ENCODE measurements at places on chromosomes 5 and 9.

- DNase-seq, result no peak
Measured at GRCh38 chr5:55702598-55703345, 9.4 kb downstream of the SLC38A9 start.

DNA sequence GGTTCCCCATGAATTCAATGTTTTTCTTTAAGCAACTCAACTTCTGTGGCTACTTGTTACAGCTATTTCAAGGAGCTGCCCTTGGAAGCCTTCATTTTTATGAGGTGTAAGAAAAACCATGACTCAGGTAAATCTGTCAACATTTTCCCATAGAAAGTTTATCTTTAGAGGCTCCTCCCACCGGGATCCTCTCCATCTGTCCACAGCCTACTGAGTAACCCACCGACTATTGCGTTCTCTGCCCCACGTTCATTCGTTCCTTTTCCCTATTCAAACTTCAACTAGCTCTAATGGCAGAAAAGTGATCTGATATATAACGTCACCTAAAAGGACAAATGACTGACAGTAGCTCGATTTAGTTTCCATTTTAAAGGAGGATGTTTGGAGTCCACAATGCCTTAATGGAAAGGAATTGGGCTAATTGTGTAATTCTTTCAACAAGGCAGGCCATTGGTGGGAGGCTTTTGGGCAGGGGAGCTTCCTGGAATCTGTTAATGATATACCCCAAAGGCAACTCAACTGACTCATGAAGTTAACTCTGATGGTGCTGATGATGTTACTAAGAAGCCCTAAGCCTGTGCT is 29.3 kb upstream of the NR3C1 start:
- peak; percentile 89 for DNase-seq

GRCh38 chr9:135764731-135765130 is 62.7 kb downstream of the KCNT1 start:
- DNase-seq, result no peak

DNA sequence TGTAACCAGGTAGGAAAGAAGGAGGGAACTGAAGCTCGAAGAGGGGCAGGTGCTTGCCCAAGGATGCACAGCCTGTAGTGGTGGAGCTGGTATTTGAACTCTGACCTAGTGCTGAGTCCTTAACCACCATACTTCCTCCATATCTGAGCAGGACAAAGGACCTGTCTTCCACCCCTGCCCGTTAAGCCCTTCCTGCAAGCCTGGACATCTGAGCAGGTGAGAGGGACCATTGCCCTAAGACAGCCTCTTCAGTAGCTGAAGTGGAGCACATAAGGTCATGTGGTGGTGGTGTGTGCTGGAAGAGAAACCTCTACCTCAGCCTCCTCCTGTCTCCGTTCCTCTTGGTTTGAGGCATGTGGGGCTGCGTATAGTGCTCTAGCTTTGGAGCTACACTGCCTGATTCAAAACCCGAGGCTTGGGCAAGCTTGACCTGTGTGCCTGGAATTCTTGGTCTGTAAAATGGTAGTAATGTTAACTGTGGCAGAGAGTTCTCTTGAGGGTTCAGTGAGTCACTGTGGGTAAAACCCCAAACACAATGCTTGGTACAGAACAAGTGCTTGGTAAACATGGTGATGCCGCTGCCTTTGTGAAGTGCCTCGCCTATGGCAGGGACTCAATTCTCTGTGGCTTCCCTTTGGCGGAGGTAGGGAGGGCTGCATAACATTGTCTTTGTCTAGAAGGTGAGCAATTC is 7.4 kb downstream of the GALNT10 start:
- DNase-seq, result peak; percentile 43

DNA sequence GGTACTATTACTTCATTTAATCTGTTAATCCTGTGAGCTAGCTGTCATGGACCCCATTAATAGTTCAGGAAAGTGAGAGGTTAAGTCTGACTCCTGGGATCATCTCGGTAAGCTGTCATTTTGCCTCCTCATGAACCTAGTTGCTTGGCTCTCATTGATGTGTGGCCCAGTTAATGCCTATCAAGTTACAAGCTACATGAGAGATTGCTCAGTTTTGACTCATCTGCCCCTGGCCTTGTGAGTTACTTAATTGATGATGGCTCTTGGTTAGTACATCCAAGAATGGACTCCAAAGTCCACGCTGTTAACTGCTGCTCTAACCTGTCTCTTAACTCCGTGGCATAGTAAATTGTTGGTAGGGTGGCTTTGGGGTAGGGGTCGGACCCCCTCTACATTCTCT is 23.9 kb downstream of the LARP1 start:
- DNase-seq, result peak; percentile 73

GRCh38 chr5:177446200-177447065 is at the start of gene PRR7:
Gene PRR7 (plus strand): TSS chr5:177446814. CDS start chr5:177455068, 8,254 bp downstream.
- peak; percentile 57 for DNase-seq

GRCh38 chr5:158277276-158277675 is 418.3 kb upstream of the CLINT1 start:
- DNase-seq, result no peak

- no peak for DNase-seq
Measured at GRCh38 chr9:79667817-79668436, 96.2 kb downstream of the TLE4 start.

DNA sequence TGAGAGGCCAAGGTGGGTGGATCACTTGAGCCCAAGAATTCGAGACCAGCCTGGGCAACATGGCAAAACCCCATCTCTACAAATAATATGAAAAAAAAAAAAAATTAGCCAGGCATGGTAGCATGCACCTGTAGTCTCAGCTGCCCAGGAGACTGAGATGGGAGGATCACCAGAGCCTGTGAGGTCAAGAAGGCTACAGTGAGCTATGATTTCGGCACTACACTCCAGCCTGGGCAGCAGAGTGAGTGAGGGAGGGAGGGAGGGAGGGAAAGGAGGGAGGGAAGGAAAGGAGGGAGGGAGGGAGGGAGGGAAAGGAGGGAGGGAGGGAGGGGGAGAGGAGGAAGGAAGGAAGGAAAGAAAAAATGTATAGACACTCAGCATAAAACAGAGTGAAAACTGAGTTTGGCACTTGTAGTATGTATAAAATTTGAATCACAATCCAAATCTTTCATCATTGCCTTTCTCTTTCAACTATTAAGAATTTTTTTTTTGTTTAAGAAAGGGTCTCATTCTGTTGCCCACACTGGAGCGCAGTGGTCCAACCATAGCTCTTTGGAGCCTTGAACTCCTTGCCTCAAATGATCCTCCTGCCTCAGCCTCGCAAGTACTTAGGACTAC is 27.8 kb downstream of the SERINC5 start:
- no peak for DNase-seq

GRCh38 chr9:26811106-26811505 is 81.5 kb downstream of the CAAP1 start:
- DNase-seq, result no peak

DNA sequence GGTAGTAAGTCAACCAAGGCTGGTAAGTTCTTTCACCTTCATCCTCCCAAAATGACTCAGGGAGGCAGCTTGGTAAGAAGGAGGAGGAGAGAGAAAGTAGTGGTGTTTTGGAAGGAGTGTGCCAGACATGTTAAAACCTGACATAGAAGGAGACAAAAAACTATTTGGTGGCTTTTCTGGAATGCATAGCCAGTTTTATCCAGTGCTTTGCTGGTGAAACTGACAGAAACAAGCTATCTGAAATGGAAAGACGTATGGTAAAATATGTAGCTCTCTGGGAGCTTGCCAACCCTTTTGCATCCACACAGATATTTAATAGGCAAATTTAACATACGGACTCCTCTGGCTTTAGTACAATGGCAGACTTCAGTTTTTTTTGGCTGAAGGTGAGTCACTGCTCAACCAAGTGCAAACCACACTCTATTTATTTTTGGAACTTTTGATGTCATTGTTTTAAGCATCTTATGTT is 45.4 kb downstream of the RAB14 start:
- DNase-seq, result peak; percentile 19

DNA sequence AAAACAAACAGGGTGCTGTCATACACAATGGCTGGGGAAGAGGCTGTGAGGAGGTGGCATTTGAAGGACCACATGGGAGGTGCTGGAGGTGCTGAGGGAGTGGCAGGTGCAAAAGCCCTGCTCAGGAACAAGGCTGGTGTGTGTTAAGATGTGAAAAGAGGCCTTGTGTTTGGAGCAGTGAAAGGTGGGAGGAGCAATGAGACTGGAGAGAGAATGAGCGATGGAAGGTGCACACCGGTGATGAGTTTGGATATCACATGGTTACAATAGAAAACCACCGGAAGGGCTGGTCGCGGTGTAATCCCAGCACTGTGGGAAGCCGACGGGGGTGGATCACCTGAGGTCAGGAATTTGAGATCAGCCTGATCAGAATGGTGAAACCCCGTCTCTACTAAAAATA is 9.2 kb upstream of the FIBCD1 start:
- no peak for DNase-seq

- peak; percentile 6 for DNase-seq
Measured at GRCh38 chr5:133423618-133424282, 188.6 kb downstream of the FSTL4 start.

- DNase-seq, result no peak
Measured at GRCh38 chr5:137507150-137507549, 8.0 kb upstream of the SPOCK1 start.

DNA sequence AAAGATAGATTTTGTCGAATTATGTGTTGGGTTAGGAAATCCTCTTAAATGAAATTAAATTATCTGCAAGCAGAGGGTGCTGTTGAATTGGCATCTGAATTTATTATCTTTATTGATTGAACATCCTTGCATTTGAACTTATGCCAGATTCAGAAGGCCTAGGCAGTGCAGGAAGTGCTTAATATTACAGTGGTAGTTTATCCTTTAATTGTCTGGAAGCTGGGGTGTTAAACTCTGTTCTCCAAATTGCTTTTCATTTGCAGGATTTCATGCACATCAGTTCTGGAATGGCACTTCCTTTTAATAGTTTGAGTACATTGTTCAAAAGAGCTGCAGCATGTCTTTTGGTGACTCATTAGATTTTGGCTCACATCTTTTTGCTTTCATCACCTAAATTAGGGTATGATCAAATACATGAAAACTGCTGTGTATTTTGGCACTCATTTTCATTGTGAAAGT is 186.3 kb downstream of the KDM4C start:
- peak; percentile 15 for DNase-seq

- DNase-seq, result no peak
Measured at GRCh38 chr9:19782005-19782404, 6.8 kb downstream of the SLC24A2 start.

DNA sequence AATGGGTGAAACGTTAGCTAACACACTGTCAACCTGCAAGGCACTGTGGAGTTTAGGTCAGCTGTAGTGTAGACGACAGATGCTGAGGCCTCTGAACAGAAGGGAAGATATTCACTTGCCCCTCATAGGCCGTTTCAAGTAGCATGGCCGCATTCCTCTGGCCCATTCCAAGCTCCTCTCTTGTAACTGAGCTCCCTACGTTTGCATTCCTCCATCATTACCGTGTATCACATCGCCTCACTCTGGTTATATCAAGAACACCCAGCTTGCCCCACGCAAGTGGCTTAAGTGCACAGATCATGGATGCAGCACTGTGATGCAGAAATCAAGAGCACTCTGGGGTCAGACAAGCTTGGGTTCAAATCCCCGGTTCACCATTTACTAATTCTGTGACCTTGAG is 43.3 kb downstream of the PRELID2 start:
- DNase-seq, result no peak

GRCh38 chr9:5817862-5818261 is 15.1 kb downstream of the ERMP1 start:
- peak; percentile 22 for DNase-seq

GRCh38 chr5:139453683-139454567 is 8.6 kb downstream of the ECSCR start:
- no peak for DNase-seq

DNA sequence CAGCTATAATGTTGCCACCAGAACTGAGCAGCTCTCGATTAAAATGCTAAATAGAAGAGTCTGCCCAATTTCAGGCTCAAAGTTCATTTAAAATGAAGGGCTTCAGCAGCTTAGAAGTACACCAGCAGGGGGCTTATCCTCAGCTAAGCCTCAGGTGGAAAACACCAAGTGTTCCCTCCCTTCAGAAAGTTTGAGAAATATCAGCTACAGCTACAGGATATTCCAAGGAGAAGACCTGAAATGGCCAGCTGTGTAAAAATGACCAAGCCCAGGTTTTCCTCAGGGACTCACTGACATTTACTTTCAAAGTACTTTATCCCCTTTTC is 395.4 kb downstream of the DTWD2 start:
- DNase-seq, result no peak

DNA sequence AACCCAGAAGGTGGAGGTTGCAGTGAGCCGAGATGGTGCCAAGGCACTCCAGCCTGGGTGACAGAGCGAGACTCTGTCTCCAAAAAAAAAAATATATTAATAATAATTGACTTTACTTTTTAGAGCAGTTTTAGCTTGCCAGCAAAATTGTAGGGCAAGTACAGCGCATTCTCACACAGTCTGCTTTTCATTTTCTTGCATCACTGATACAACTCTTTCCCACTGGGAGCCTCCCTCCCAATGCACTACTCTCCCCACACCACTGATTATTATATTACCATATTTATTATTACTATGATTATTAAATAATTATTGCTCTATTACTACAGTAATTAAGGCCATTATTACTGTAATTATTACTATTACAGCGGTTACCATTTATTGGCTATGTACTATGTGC is 212.8 kb downstream of the GNA14 start:
- no peak for DNase-seq

GRCh38 chr5:79386679-79387078 is 127.3 kb downstream of the HOMER1 start:
- no peak for DNase-seq
